ENCODE measurements at places on chromosomes 3 and 15. TPM values are rescaled to one million over a fixed set of nuclear protein-coding genes. Genes with fewer than 3 reads are reported as not detected.

Gene SOX2
- 20.5 TPM for total RNA-seq

Gene CHL1
- total RNA-seq, result 0.59 TPM

Gene TLR9
- 0.22 TPM for total RNA-seq

Gene TPRG1
- 24.2 TPM for total RNA-seq

Gene FRMD5
- 3.8 TPM for total RNA-seq

Gene MYH15
- total RNA-seq, result 0.26 TPM

Gene RNU5B-1
- total RNA-seq, result 15.0 TPM

Gene TGM4
- total RNA-seq, result not detected

Gene LMAN1L
- total RNA-seq, result not detected

Gene KBTBD8
- 4.8 TPM for total RNA-seq

Gene CHSY1
- 43.0 TPM for total RNA-seq

Gene CGNL1
- 11.8 TPM for total RNA-seq

Gene REC114
- total RNA-seq, result not detected

Gene CD96
- not detected for total RNA-seq

Gene PIGZ
- 1.6 TPM for total RNA-seq

Gene SNX22
- total RNA-seq, result 1.3 TPM

Gene PAQR5
- 7.8 TPM for total RNA-seq

Gene FOXL2
- total RNA-seq, result 0.75 TPM

Gene NEK10
- 1.4 TPM for total RNA-seq

Gene ARRDC4
- total RNA-seq, result 31.6 TPM

Gene ROBO1
- 182 TPM for total RNA-seq

Gene SEMA3F
- total RNA-seq, result 48.0 TPM

Gene SLCO3A1
- 104 TPM for total RNA-seq

Measured in type B pancreatic cell (in vitro differentiated cells).